ENCODE measurements at places on chromosomes 2 and 18.

DNA sequence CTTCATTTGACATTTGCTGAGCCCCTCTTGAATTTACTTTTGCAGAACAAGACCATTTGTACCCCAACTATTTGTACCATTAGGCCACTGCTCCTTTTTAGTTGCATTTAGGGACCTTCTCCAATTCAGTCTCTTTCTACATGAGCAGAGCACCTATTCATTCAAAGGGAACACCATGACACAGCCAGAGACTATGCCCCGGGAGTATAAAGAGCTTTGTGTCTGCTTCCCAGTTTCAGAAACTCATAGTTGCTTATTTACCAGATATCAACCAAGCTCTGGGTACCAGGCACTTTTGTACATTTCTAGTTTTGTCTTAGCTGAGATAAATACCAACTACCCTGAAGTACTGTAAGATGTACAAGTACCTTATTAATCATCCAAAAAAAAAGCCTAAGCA is 269.1 kb upstream of the SIX3 start:
- no peak for DNase-seq

DNA sequence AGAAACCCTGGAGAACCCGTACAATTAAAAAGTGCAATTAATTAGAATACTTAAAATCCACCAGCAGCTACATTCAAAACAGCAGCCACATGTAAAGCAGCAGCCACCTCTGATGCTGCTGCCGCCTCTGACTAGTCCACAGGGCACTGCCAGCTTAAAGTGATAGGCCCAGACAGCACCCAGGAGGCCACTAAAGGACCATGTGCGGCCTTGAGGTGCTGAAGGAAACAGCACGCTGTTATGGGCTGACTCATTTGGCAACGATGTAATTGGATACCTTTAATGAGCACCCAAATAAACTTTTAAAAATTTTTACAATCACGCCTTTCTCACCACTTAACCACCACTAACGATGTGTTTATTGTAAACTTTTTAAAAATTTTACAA is 209.3 kb upstream of the NCKAP5 start:
- DNase-seq = peak; percentile 39

GRCh38 chr18:56910967-56911366 is 235.9 kb upstream of the BOD1L2 start:
- DNase-seq = no peak

- no peak for DNase-seq
Observed at GRCh38 chr2:143717053-143717452, 587.8 kb downstream of the ARHGAP15 start.

- no peak for DNase-seq
Observed at GRCh38 chr2:192459422-192459821, 264.7 kb upstream of the TMEFF2 start.

- DNase-seq = no peak
Observed at GRCh38 chr2:12119841-12120240, 373.4 kb downstream of the LPIN1 start.

GRCh38 chr2:75569546-75569945 is 8.8 kb upstream of the EVA1A start:
- no peak for DNase-seq

- no peak for DNase-seq
Observed at GRCh38 chr2:17606851-17607250, 66.4 kb downstream of the VSNL1 start.

DNA sequence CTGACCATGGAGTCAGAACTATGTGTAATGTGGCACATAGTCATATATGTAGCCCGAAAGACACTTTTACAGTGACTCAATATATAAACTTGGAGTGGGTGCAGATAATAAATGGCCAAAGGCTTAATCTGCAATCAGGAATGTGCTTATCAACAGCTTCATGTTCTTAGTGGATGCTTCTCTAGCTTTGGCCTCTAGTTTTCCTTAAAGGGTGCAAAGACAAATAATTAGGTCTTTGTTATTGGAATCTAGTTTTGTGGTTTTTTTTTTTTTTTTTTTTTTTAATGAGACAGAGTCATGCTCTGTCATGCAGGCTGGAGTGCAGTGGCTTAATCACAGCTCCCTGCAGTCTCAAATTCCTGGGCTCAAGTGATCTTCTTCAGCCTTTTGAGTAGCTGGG is 625.6 kb downstream of the EPHA4 start:
- no peak for DNase-seq

DNA sequence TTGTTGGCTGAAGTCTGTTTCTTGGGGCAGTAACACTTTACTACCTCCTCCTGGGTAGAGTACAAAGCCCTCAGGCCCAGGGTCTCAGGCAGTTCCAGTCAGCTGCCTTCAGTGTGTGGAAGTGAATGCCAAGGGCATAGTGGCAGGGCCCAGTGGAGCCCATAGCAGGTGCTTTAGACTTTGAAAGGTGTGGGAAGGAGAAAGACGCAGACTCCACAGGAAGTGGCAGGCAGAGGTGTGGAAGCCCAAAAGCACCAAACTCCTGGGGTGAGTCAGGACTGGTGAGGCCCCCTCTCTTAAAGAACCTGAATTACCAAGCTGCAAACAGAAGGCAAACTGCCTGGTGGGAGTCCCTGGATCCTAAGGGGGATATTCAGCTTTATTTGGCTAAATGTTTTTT is 45.3 kb downstream of the ADAM23 start:
- no peak for DNase-seq

DNA sequence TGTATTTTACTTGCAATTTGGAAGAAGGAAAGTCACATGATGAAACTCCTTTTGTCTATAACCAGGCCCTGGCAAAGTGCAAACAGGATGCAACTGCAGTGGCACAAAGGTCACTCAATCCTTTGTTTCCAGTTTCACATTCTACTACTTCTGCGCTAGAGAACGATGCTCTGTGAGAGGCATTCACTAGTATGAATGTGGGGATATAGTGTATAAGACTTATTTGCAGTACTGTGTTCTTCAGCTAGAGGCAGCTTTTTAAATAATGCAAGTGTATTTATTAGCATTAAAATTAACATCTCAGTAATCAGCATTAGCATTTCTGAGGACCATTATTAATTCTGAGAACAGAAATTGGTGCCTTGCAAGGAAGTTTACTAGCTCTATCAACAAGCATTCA is 68.9 kb downstream of the PRPF40A start:
- DNase-seq = no peak

GRCh38 chr2:105779394-105779793 is 34.7 kb downstream of the NCK2 start:
- no peak for DNase-seq

Measured in LNCaP clone FGC (cell line).